ENCODE measurements at places on chromosomes 16 and 17. TPM values are rescaled to one million over a fixed set of nuclear protein-coding genes. Genes with fewer than 3 reads are reported as not detected.

GRCh38 chr17:31216031-31216751 lies 80.8 kb downstream of the OMG start:
- no peak overlapping the region for H3K4me3 ChIP-seq
- no peaks in the 10 kb centered on the region for H3K36me3 ChIP-seq
- H3K27ac ChIP-seq: no peak overlapping the region

GRCh38 chr17:77191244-77191643 lies 50.5 kb downstream of the SEC14L1 start:
- no peak for DNase-seq
- no peaks in the 10 kb centered on the region for H3K27me3 ChIP-seq
- H3K4me3 ChIP-seq: no peak overlapping the region
- peaks cover 31% of the 10 kb centered on the region for H3K4me1 ChIP-seq
- H3K27ac ChIP-seq: no peak overlapping the region

DNA sequence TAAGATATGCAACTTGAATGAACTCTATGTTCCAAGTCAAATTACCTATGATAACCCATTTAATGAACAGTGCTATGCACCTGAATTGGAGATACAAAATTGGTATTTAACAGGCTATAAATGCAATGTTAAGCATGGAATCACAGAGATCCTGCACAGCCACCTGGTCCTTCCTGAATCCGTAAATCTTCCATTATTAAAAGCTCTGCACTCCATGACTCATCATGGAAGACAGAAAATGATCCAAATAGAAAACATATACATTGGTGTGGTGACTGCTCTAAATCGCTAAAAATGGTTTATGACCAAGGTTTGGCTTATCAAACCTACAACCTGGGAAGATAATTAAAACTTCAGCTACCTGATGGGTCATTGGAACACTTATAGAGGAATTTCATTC lies 45.3 kb downstream of the GLG1 start:
- no peaks in the 10 kb centered on the region for H3K27me3 ChIP-seq
- peaks cover 2% of the 10 kb centered on the region for H3K36me3 ChIP-seq
- H3K4me3 ChIP-seq: no peak overlapping the region
- H3K27ac ChIP-seq: no peak overlapping the region
- DNase-seq: no peak
- peaks cover 38% of the 10 kb centered on the region for H3K4me1 ChIP-seq

Gene MGAT5B
- total RNA-seq: 1.7 TPM

- no peak for DNase-seq
- no peak overlapping the region for H3K4me3 ChIP-seq
- H3K27ac ChIP-seq: no peak overlapping the region
- H3K36me3 ChIP-seq: no peaks in the 10 kb centered on the region
- H3K27me3 ChIP-seq: peaks cover 3% of the 10 kb centered on the region
Measured at GRCh38 chr16:73145166-73145880, 97.4 kb upstream of the ZFHX3 start.

- H3K4me3 ChIP-seq: peak overlapping the region; percentile 75
- H3K4me1 ChIP-seq: peaks cover 19% of the 10 kb centered on the region
- H3K27ac ChIP-seq: peak overlapping the region; percentile 80
- peak; percentile 36 for DNase-seq
Measured at GRCh38 chr17:19724501-19725420, 8.4 kb upstream of the SLC47A2 start.

- peak overlapping the region; percentile 49 for H3K27ac ChIP-seq
- H3K27me3 ChIP-seq: no peaks in the 10 kb centered on the region
- no peak for DNase-seq
- H3K4me3 ChIP-seq: no peak overlapping the region
- H3K36me3 ChIP-seq: peaks cover 16% of the 10 kb centered on the region
Measured at GRCh38 chr16:18802767-18803343, 1.5 kb upstream of the ARL6IP1 start.

- H3K36me3 ChIP-seq: peaks cover 3% of the 10 kb centered on the region
- H3K4me1 ChIP-seq: peaks cover 59% of the 10 kb centered on the region
- peak overlapping the region; percentile 100 for H3K27ac ChIP-seq
- H3K4me3 ChIP-seq: peak overlapping the region; percentile 100
Measured at GRCh38 chr16:21952040-21952792, 945 bp upstream of the UQCRC2 start.

DNA sequence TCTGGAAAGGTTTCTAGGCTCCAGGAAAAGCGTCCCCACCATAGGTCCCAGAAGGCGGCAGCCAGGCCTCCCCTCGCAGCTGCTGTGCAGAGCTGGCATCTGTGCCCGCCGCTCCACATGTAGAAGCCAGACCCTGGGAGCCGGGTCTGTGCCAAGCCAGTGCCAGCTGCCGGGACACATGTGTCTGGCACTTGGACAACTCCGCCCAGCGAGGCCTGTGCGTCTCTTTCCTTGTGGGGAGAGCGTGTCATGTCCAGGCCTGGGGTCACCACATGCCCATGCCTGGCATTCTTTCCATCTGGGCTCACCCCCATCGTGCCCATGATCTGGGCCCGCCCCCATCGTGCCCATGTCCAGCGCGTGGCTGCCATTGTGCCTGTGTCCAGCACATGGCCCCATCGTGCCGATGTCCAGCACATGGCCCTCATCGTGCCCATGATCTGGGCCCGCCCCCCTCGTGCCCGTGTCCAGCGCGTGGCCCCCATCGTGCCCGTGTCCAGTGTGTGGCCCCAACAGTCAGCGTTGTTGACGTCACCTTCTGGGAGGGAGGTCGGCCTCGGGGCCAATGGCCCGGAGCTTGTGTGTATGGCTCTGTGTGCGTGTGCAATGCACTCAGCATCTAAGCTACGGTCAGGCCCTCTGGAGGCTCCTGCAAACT lies 13.3 kb upstream of the ACSF3 start:
- DNase-seq: no peak
- H3K4me1 ChIP-seq: peaks cover 6% of the 10 kb centered on the region
- no peaks in the 10 kb centered on the region for H3K27me3 ChIP-seq
- H3K4me3 ChIP-seq: no peak overlapping the region
- H3K27ac ChIP-seq: no peak overlapping the region

DNA sequence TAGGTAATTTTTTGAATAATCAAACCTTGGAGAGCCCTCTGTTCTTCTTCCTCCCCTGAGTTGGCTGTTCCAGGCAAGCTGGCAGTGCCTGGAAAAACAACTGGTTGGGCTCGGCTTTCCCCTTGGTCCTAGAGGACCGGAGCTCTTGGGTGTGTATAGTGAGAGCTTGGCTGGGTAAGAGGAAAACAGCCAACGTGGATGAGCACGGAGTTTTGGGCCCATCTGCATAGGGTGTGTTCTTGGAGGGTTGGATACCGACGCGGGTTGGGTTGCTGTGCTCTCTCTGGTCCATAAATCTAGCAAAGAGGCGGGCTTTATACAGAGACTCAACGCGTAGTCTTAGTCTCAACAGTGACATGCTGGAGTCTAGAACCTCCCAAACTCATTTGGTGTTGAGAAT lies 23.2 kb downstream of the ITGB3 start:
- peaks cover 4% of the 10 kb centered on the region for H3K27me3 ChIP-seq
- no peak overlapping the region for H3K27ac ChIP-seq
- DNase-seq: no peak
- peaks cover 2% of the 10 kb centered on the region for H3K4me1 ChIP-seq

Gene LGALS9C
- total RNA-seq: not detected

DNA sequence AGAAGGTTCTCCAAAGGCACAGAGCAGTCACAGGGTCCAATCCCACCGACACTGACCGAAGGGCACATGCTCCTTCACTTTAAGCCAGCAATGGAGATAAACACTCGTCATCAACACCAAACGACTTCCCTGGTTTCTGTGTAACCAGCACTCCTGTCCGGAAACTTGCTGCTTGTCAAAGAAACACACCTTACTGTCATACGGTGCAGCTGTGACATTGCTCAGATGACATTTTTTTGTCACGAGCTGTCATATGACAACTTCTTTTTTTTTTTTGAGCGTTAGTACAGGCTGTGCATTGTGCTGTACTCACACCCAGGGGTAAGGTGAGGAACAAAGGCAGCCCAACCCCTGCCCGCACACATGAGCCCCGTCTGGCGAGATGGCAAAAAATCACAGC lies 39.2 kb downstream of the TLE7 start:
- no peak overlapping the region for H3K27ac ChIP-seq
- H3K4me3 ChIP-seq: no peak overlapping the region
- H3K36me3 ChIP-seq: peaks cover 2% of the 10 kb centered on the region
- DNase-seq: no peak
- H3K27me3 ChIP-seq: peaks cover 16% of the 10 kb centered on the region

- H3K27me3 ChIP-seq: no peaks in the 10 kb centered on the region
- no peak overlapping the region for H3K27ac ChIP-seq
- peaks cover 2% of the 10 kb centered on the region for H3K36me3 ChIP-seq
Measured at GRCh38 chr16:84460406-84461028, 43.9 kb downstream of the MEAK7 start.

DNA sequence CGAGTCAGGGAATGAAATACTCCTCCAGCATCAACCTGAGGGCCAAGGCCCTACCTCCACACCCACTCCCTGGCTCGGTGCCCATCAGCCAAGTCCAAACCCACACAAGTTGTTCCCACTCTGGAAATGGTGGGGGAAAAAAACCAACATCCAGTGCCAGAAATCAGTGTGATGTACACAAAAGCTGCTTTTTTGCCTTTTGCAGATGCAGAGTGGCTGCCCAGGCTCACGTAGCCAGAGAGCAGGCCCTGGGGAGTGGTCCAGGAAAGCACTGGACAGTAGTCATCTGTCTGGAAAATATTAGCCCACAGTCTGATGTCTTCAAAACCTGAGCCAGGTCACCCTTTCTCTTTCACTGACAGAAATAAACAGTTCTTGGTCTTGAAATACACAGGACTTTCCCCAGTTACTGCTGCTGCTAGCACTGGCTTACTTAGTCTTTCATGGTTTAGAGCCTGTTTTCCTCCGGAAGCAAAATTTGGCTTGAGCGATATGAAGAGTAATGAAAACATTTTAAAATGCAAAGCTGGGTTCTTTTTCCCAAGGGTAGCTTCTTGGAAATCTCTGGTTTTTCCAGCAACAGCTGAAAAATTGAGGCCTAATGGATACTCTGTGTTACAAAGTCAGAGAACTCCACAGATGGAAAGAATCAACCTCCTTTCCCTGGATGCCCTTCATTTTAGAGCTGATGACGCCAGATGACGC lies 18.2 kb upstream of the NOS2 start:
- no peak overlapping the region for H3K27ac ChIP-seq
- H3K4me3 ChIP-seq: no peak overlapping the region
- DNase-seq: no peak

DNA sequence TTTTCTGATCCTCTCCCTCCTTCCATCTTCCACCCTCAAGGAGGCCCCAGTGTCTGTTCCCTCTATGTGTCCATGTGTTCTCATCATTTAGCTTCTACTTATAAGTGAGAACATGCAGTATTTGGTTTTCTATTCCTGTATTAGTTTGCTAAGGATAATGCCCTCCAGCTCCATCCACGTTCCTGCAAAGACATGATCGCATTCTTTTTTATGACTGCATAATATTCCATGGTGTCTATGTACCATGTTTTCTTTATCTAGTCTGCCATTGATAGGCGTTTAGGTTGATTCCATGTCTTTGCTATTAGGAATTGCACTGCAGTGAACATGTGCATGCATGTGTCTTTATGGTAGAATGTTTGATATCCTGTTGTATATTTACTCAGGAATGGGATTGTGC lies 275.1 kb downstream of the BCAS3 start:
- H3K27me3 ChIP-seq: no peaks in the 10 kb centered on the region
- no peak overlapping the region for H3K4me3 ChIP-seq
- peaks cover 26% of the 10 kb centered on the region for H3K36me3 ChIP-seq
- H3K4me1 ChIP-seq: no peaks in the 10 kb centered on the region
- DNase-seq: no peak

- no peak for DNase-seq
- H3K4me1 ChIP-seq: no peaks in the 10 kb centered on the region
- peaks cover 6% of the 10 kb centered on the region for H3K36me3 ChIP-seq
Measured at GRCh38 chr16:49282690-49283375, 1.2 kb upstream of the CBLN1 start.

- peaks cover 2% of the 10 kb centered on the region for H3K27me3 ChIP-seq
- H3K27ac ChIP-seq: no peak overlapping the region
- no peaks in the 10 kb centered on the region for H3K36me3 ChIP-seq
- no peak overlapping the region for H3K4me3 ChIP-seq
Measured at GRCh38 chr16:74723256-74723655, 22.6 kb upstream of the MLKL start.

- DNase-seq: peak; percentile 92
- H3K4me3 ChIP-seq: peak overlapping the region; percentile 82
- H3K4me1 ChIP-seq: peaks cover 5% of the 10 kb centered on the region
- peaks cover 5% of the 10 kb centered on the region for H3K27me3 ChIP-seq
- H3K36me3 ChIP-seq: no peaks in the 10 kb centered on the region
- H3K27ac ChIP-seq: no peak overlapping the region
Measured at GRCh38 chr16:21554795-21555585, 44.4 kb upstream of the METTL9 start.

Gene LHX1
- not detected for total RNA-seq

Gene TNFSF13
- total RNA-seq: 2.9 TPM

Gene HP
- total RNA-seq: not detected

Gene MFSD11
- 30.4 TPM for total RNA-seq

GRCh38 chr17:55411463-55411855 lies 10.2 kb downstream of the MMD start:
- no peak overlapping the region for H3K27ac ChIP-seq
- peaks cover 35% of the 10 kb centered on the region for H3K36me3 ChIP-seq
- no peak for DNase-seq
- H3K4me1 ChIP-seq: peaks cover 19% of the 10 kb centered on the region

DNA sequence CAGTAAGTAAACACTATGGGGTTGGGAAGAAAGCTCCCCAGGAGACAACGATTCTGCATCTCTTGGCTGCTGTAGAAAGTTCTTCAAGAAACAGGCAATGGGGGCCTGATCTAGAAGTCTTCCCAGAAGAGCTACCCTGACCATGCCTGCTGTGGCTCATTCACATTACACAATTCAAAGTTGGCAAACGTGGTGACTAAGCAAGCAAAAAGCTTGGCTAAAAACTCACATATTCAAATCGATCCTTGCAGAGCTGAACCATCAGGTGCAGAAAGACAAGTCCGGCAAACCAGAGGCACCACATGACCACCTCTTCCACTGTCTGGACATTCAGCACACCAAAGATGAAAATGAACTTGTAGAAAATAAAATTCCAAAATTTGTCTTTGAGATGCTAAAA lies 16.1 kb downstream of the AMFR start:
- H3K27ac ChIP-seq: no peak overlapping the region
- H3K27me3 ChIP-seq: no peaks in the 10 kb centered on the region
- peaks cover 3% of the 10 kb centered on the region for H3K4me1 ChIP-seq
- peaks cover 9% of the 10 kb centered on the region for H3K36me3 ChIP-seq
- DNase-seq: no peak

GRCh38 chr17:78276098-78276887 lies 44.9 kb downstream of the TMEM235 start:
- peak overlapping the region; percentile 74 for H3K27ac ChIP-seq
- peaks cover 34% of the 10 kb centered on the region for H3K4me1 ChIP-seq
